ENCODE measurements at places on chromosomes 7 and 10.

DNA sequence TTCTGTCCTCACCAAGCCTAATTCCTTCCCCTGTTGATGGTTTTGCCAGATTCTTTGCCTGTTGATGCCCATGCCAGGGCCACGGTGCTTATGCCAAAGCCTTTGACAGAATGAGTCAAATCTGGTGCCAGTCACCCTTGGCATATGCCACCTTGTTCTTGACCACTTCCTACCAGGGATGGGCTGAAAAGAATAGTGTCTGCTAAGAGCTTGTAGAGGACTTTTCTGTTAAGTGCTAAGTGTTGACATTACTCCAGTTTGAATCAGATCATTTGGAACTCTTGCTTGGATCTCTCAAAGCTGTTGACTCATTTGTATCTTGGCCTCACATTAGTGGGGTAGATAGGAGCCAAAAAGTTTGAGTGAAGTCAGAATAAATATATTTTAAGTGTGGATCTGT lies 661.2 kb downstream of the AUTS2 start:
- DNase-seq: no peak

DNA sequence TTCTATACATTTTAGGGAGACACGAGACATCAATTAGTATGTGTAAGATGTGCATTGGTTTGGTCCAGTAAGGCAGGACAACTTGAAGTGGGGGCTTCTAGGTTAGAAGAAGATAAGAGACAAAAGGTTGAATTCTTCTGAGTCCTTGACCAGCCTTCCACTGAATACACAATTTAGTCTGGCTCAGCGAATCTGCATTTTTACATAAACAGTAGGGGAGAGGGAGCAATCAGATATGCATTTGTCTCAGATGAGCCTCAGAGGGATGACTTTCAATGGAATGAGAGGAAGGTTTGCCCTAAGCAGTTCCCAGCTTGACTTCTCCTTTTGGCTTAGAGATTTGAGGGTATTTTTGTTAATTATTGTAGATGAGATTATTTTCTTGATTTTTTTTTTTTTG lies 20.0 kb upstream of the C10orf90 start:
- DNase-seq: no peak

DNA sequence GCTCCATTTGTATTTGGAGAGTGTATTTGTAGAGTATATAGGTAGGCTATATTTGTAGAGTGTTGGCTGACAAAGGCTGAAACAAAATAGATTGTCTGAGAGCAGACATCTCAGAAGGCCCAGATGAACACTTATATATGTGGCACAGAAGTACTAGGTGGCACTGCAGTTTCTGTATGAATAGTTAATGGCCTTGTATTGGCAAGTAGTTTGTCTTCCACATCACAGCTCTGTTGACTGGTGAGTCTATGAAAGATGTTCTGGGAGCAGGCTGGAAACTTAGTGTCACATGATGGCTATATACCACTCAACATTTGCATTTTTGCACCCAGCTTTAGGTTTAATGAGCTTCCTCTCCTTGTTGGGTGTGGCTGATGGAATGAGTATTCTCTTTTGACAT lies 51.9 kb downstream of the CCNY start:
- DNase-seq: no peak

- DNase-seq: no peak
Observed at GRCh38 chr7:918118-918425, 36.4 kb downstream of the ADAP1 start.

GRCh38 chr10:74681917-74682627 lies 144.3 kb upstream of the KAT6B start:
- DNase-seq: no peak

DNA sequence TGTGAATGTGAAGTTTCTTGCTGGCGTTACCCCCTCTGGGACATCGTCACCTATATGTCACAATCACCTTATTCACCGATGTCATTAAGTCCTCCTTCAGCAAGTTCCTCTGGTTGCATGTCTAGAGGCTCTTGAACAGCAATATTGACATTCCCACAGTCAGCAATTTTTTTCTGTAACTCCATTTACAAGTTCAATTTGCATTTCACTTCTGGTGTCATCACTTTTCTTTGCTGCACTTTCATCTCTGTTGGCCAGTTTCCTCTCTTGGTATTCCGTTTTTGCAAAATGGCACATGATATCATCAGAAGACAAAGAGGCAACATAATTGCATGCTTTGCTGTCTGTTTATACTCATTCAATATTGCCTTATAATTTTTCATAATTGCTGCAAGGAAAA lies 69.8 kb downstream of the SRI start:
- no peak for DNase-seq

GRCh38 chr10:11528286-11528685 lies 83.2 kb downstream of the USP6NL start:
- DNase-seq: no peak

DNA sequence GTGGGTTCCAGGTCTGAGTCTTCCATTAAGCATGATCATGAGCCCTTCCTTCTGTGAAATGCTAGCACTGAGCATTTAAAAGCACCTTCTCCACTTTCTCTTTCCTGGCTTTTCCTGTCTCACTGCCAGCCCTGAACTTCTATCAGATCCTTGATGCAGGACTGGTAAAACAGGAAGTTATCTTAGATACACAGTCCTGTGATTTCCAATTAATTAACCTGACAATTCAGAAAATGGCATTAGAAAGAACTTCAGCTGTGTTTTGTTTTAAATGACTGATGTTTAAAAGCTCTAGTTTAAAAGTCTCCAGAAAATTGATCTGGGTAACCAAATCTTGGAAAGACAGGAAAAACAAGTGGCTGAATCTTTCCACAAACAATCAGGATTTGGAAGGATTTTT lies 79.0 kb upstream of the MACROH2A2 start:
- DNase-seq: no peak

DNA sequence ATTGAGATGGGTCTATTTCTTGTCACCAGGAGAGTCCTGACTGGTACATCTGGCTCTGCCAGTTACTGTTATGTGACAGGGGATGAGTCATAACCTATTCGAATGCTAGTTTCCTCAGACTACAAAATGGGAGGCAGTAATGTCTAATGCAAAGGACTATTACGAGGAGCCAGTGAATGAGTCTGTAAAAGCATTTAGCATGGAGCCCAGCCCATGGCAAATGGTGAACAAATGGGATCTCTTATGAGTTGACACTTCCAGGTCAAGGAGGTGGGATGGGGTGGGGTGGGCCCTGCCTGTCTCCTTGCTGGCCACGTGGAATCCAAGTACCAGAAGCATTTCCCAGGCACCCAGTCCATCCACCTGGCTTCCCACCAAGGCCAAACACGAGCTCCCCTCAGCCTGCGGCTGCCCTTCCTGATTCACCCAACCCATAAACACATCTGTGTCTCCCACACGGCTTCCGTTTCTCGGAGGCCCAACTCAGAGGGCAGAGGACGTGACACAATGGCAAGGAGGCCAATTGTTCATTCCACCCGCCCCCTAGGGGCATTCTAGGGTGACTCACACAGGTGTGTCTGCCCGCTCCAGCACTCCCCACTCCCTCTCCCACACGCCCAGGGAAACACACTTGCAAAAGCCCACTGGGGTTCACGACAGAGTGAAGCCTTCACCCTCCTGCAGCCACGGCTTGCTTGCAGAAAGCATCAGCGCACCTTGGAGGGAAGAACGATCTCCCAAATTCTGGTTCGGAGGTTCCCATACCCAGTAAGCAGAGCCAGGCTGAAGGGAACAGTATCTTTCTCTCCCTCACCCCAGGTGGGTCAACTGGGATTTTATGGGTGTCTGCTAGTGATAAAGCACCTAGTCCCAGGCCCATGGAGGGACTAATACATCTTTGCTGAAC lies 109.8 kb downstream of the SH3PXD2A start:
- peak; percentile 74 for DNase-seq

DNA sequence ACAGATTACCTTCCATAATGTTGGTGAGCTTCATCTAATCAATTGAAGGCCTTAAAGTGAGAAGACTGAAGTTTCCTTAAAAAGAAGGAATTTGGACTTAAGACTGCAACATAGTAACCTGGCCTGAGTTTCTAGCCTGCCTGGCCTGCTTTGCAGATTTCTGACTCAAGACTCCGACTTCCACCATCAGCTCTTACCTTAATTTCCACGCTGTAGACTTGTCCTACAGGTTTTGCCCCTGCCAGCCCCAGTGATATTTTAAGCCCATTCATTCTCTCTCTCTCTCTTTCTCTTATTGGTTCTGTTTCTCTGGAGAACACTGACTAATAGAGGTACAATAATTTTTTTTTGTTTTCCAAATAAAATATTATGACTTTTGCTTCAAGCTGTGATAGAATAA lies 862.3 kb upstream of the GHITM start:
- DNase-seq: no peak

- no peak for DNase-seq
Observed at GRCh38 chr7:128357217-128357613, 4.3 kb downstream of the PRRT4 start.

GRCh38 chr7:128031901-128032604 lies 816 bp upstream of the LRRC4 start:
- peak; percentile 59 for DNase-seq

GRCh38 chr7:99032928-99033327 lies 111.0 kb downstream of the SMURF1 start:
- DNase-seq: no peak

DNA sequence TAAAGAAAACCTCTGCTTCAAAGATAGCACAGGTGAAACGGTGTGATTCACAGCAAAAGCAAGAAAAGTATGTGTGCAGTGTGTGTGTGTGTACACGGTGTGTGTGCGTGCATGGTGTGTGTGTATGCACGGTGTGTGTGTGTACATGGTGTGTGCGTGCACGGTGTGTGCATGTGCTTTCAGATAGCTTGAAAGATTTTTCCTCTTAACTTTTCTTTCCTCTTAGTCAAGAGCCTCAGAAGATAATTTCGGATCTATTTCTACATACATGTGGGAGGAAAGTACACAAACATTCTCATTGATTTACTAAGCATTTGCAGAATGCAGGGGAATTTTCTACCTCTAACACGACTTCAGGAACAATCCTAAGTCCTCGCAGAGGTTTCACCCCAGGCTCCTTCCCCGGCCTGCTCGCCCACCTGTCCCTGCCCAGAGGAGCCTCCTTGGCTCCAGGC lies 2.9 kb downstream of the FGFR2 start:
- no peak for DNase-seq

DNA sequence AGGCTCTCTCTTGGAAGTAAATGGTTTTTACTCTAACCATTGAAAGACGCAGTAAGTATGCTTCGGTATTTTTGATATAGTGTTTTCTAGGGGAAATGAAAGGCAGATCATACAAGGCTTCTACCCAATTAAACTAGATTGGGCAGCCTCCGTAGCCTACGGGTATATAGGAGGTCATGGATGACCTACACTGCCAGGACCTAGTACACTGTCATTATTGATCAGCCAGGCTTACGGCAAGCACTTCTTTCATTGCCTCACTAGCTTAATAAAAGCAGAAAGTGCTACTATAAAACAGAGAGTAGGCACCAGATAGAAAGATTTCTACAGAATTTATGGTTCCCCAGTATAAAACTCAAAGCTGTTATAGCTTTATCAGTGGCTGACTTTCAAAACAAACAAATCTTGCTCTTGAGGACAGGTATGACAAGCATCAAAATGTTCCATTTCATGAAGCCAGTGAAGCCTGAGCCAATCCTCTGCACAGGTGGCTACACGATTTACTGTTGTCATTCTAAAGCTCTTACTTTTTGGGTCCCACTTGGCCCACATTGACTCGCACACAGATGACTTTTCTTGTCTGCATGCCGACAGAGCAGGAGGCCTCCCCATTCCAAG lies 358.1 kb downstream of the THSD7A start:
- DNase-seq: no peak

DNA sequence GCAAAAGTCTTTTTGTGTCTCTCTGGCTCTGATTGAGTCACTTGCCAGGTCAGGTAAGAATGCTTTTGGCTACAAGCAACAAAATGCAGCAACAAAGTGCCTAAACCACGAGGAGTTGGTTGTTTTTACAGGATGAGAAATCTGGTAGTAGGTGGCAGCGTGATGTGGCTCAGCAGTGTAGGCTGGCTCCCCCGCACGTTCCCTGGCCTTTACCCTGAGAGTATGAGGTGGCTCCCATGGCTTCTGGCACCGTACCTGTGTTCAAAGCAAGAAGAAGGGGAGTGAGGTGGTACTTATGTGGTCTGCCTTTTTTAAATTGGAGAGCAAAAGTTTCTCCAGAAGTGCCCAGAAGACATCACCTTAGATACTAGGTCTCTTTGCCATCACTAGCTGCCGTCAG lies 11.7 kb downstream of the PRKRIP1 start:
- no peak for DNase-seq

GRCh38 chr10:289581-289980 lies 154.3 kb downstream of the ZMYND11 start:
- no peak for DNase-seq

DNA sequence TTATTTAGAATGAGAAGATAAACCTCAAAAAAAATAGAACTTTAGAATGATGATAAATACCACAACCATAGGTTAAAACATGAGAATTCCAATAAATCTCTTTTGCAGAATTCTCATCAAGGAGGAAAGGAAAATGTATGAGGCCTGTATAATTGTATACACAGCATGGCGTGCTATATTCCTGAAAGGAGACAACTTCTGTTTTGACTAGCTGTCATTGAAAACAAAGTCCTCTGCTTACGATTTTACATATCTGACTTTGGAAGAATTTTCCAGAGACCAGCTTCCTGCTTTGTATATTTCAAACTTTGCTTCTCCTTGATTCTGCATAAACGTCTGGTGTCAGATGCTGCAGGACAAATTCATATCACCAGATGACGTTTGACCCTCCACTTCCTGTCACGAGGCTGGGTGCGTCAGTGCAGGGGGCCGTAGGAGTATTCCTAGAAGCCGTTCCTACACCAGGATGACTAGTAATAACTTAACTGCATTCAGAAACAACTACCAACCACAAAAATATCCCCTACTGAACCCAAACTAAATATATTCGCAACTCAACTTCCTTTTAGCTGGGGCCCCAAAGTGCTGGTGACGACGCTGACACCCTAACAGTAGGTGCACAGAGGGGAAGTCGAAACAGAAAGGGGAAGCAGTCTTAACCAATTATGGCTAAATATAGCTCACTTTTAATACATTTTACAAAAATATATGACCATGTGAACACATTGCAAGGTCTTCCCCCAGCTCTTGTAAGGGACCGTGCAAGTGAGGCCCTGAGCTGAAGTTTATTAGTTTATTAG lies 178.6 kb upstream of the INHBA start:
- DNase-seq: peak; percentile 100

GRCh38 chr7:18770154-18770811 lies 274.7 kb downstream of the HDAC9 start:
- DNase-seq: no peak

DNA sequence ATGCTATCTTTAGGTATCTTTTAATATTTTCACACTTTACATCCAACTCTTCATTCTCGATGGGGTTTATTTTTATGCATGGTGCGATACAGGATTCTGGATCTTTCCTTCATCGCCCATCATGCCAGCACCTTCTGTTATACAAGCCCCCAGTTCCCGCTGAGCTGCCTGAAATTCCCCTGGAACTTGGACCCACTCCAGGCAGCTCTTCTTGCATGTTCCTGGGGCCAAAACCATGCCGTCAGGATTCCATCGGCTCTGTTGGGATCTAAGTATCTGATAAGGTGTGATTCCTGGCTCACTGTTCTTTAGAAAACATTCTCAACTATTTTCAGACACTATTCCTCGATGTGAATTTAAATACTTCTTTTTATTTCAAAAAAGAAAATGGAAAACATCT lies 40.5 kb upstream of the PPP2R2D start:
- DNase-seq: no peak

Data from MV-4-11 (cell line).